Motor neuron (in vitro differentiated cells): ENCODE measurements at places on chromosomes 2 and 18. TPM values are rescaled to one million over a fixed set of nuclear protein-coding genes. Genes with fewer than 3 reads are reported as not detected.

COL4A4 gene
- 0.47 and 0.58 TPM in 2 replicates for total RNA-seq

RFTN2 gene
- total RNA-seq = 1.7 and 2.7 TPM in 2 replicates

KCNK3 gene
- total RNA-seq = 14.5 and 15.5 TPM in 2 replicates

CYP26B1 gene
- total RNA-seq = 1.8 and 1.9 TPM in 2 replicates

SCYGR4 gene
- not detected in 2 replicates for total RNA-seq
